ENCODE measurements at places on chromosomes 7 and 10. TPM values are rescaled to one million over a fixed set of nuclear protein-coding genes. Genes with fewer than 3 reads are reported as not detected.

DNA sequence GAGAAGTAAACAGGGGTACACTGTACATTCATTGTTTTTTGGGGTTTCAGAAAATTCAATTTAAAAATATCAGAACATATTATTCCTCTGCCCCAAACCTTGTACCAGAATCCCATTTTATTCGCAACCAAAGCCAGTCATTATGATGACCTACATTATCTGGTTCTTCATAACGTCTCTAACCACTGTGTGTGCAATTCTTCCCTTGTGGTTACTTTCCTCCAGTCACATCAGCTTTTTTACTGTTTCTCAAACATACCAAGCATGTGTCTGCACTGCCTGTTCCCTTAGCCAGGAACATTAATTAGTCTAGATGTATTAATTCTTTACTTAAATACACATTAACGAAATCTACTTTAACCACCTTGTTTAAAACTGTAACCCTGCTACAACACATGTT, 64.8 kb downstream of the THSD7A start:
- H3K27ac ChIP-seq, result no peak overlapping the region
- H3K4me3 ChIP-seq, result no peak overlapping the region
- no peaks in the 10 kb centered on the region for H3K36me3 ChIP-seq
- H3K4me1 ChIP-seq, result no peaks in the 10 kb centered on the region

- no peaks in the 10 kb centered on the region for H3K36me3 ChIP-seq
- H3K27me3 ChIP-seq, result no peaks in the 10 kb centered on the region
- no peak overlapping the region for H3K27ac ChIP-seq
- H3K4me3 ChIP-seq, result no peak overlapping the region
Observed at GRCh38 chr10:75508814-75509306, 77.4 kb downstream of the LRMDA start.

The EBLN1 gene
- not detected for total RNA-seq

The SKIDA1 gene
- 1.9 TPM for total RNA-seq

DNA sequence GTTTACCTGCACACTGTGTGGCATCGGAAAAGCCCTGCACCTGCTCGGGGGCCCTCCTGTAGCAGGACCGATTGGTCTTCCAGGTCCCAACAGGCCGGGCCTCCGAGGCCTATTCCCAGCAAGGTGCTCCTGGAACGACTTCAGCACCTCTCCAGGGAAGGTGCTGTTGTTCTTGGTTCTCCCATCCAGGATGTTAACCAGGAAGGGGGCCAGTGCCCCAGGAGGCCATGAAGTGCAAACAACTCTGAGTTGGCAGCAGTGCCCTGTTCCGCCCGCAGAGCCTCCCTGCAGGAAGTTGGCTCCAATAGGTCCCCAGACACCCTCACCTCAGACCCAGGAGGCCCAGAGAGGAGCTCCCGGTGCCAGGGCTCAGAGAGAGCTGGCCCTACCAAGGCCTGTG, 64.0 kb upstream of the DUSP5 start:
- H3K4me3 ChIP-seq, result no peak overlapping the region
- no peak for DNase-seq
- no peak overlapping the region for H3K27ac ChIP-seq
- no peaks in the 10 kb centered on the region for H3K4me1 ChIP-seq
- H3K36me3 ChIP-seq, result no peaks in the 10 kb centered on the region
- H3K27me3 ChIP-seq, result no peaks in the 10 kb centered on the region

GRCh38 chr7:51054231-51054630, 262.4 kb downstream of the COBL start:
- no peak for DNase-seq
- no peaks in the 10 kb centered on the region for H3K36me3 ChIP-seq
- H3K27ac ChIP-seq, result no peak overlapping the region
- no peak overlapping the region for H3K4me3 ChIP-seq
- H3K27me3 ChIP-seq, result no peaks in the 10 kb centered on the region

GRCh38 chr7:978049-978346, 2.6 kb upstream of the COX19 start:
- no peak overlapping the region for H3K4me3 ChIP-seq
- no peak overlapping the region for H3K27ac ChIP-seq
- peaks cover 13% of the 10 kb centered on the region for H3K27me3 ChIP-seq
- no peaks in the 10 kb centered on the region for H3K36me3 ChIP-seq

GRCh38 chr7:96045919-96046318, 273.6 kb downstream of the DYNC1I1 start:
- no peaks in the 10 kb centered on the region for H3K36me3 ChIP-seq
- no peaks in the 10 kb centered on the region for H3K27me3 ChIP-seq
- H3K27ac ChIP-seq, result no peak overlapping the region
- no peaks in the 10 kb centered on the region for H3K4me1 ChIP-seq
- H3K4me3 ChIP-seq, result no peak overlapping the region
- DNase-seq, result no peak

DNA sequence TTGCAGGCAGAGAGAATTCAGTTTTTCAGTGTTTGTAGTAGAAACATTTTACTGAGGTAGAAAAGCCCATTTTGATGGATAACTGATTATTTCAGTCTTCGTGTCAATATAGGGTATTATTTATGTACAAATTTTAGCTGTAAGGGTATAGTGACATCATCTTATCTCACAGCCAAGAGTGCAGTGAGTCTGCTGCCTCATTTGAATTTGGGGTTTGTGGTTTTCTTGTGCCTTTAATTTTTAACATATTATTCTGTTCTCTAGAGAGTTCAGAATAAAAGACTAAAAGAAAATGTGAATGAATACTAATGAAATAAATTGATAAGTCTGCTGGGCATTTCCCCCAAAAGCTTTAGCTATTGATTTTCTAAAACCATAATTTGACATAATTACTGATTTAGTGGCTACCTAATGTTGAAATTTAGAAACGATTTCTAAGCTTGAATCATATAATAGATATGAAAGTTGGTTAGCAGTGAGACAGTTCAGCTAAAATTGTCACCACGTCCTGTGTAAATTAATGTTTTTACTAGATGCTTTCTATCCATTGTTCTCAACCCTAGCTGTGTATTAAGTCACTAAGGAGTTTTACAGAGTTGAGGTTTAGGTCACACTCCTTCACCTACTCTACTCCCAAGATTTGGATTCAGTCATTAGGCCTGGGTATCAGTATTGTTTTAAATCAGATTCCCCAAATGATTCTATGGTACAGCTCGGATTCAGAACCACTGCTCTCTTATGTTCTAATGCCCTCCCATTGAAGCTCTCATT, 37.3 kb downstream of the ACADSB start:
- H3K27ac ChIP-seq, result no peak overlapping the region
- H3K27me3 ChIP-seq, result no peaks in the 10 kb centered on the region
- H3K4me1 ChIP-seq, result no peaks in the 10 kb centered on the region
- H3K36me3 ChIP-seq, result no peaks in the 10 kb centered on the region
- no peak overlapping the region for H3K4me3 ChIP-seq

The GNAT3 gene
- not detected for total RNA-seq

The CTAGE8 gene
- 3.0 TPM for total RNA-seq

The RNF32 gene
- total RNA-seq, result 2.0 TPM
